Natural killer cell (primary cell): ENCODE measurements at places on chromosomes 1 and 21.

GRCh38 chr1:201084295-201084694 lies 27.9 kb downstream of the CACNA1S start:
- H3K4me3 ChIP-seq, result no peak overlapping the region
- no peak for DNase-seq
- no peak overlapping the region for H3K27ac ChIP-seq
- H3K4me1 ChIP-seq, result no peaks in the 10 kb centered on the region

- H3K4me1 ChIP-seq, result no peaks in the 10 kb centered on the region
- H3K4me3 ChIP-seq, result no peak overlapping the region
- no peaks in the 10 kb centered on the region for H3K36me3 ChIP-seq
- DNase-seq, result peak; percentile 34
These were observed 180.2 kb downstream of the NR5A2 start for GRCh38 chr1:200207711-200208126.

DNA sequence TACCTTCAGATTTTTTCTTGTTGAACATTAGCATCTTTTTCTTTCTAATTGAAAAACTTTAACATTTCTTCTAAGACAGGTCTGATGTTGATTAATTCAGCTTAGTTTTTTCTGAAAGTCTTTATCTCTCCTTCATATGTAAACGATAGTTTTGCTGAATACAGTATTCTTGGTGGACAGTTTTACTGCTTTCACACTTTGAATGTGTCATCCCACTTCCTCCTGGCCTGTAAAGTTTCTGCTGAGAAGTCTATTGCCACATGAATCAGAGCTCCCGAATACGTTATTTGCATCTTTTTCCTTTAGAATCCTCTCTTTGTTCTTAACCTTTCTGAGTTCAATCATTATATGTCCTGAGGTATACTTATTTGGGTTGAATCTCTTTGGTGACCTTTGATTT lies 344.2 kb downstream of the OLFM3 start:
- no peak overlapping the region for H3K27ac ChIP-seq
- no peak for DNase-seq
- no peaks in the 10 kb centered on the region for H3K27me3 ChIP-seq
- no peaks in the 10 kb centered on the region for H3K4me1 ChIP-seq
- H3K4me3 ChIP-seq, result no peak overlapping the region
- no peaks in the 10 kb centered on the region for H3K36me3 ChIP-seq

- DNase-seq, result no peak
- no peak overlapping the region for H3K27ac ChIP-seq
- H3K4me1 ChIP-seq, result no peaks in the 10 kb centered on the region
- H3K4me3 ChIP-seq, result no peak overlapping the region
- H3K27me3 ChIP-seq, result no peaks in the 10 kb centered on the region
- no peaks in the 10 kb centered on the region for H3K36me3 ChIP-seq
These were observed 7.7 kb downstream of the IFNLR1 start for GRCh38 chr1:24179251-24179840.

GRCh38 chr1:94463765-94464330 lies 45.7 kb downstream of the ABCD3 start:
- no peak for DNase-seq
- no peaks in the 10 kb centered on the region for H3K4me1 ChIP-seq
- H3K27ac ChIP-seq, result no peak overlapping the region

GRCh38 chr1:15146971-15147376 lies 6.6 kb upstream of the TMEM51 start:
- H3K4me3 ChIP-seq, result no peak overlapping the region
- H3K27ac ChIP-seq, result no peak overlapping the region
- H3K4me1 ChIP-seq, result peaks cover under 1% of the 10 kb centered on the region
- no peak for DNase-seq
- no peaks in the 10 kb centered on the region for H3K36me3 ChIP-seq
- peaks cover 6% of the 10 kb centered on the region for H3K27me3 ChIP-seq

- DNase-seq, result no peak
- no peaks in the 10 kb centered on the region for H3K4me1 ChIP-seq
- no peak overlapping the region for H3K4me3 ChIP-seq
- no peaks in the 10 kb centered on the region for H3K36me3 ChIP-seq
- H3K27me3 ChIP-seq, result no peaks in the 10 kb centered on the region
These were observed 113.9 kb downstream of the GRIK1 start for GRCh38 chr21:29825936-29826335.

DNA sequence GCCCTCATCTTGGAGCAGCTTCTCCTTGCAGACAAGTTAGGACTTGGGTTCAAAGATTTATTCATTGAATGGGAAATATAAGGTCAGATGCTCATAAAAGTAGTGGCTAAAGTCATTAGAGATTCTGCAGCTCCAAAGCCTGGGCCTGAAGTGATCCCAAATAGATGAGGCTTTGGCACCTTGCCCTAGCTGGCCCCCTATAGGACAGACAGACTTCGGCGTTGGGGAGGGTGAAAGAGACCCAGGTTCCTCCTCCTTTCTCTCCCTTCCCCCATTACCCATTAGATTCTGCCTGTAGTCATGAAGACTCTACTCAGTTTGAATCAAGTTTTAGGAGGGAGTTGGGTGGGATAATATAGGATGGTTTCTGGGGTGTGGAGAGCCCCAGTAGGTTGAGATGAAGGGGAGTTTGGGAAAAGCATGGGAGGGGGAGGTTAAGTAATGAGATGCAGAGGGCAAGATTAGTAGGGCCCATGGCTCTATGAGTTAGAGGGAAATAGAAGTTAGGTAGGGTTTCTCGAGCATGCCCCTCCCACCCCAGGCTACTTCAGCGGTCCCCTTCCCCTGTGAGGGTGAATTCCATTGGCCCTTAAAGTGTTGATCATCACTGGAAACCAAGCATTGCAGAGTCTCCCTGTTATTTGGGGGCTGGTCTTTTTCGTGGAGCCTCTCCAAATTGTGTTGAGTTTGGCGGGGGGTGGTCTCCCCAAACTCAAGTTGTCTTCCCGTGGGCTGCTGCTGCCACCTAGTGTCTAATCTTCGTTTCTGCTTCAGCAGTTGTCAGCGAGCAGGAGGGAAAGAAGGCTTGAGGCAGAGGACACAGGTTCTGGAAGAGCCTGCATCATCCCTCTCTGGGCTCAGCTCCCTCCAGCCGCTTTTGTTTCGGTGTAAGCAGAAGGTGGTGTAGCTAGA lies 2.1 kb upstream of the AHDC1 start:
- peaks cover 2% of the 10 kb centered on the region for H3K36me3 ChIP-seq
- no peaks in the 10 kb centered on the region for H3K27me3 ChIP-seq
- H3K4me3 ChIP-seq, result no peak overlapping the region
- DNase-seq, result no peak
- H3K27ac ChIP-seq, result peak overlapping the region; percentile 62

DNA sequence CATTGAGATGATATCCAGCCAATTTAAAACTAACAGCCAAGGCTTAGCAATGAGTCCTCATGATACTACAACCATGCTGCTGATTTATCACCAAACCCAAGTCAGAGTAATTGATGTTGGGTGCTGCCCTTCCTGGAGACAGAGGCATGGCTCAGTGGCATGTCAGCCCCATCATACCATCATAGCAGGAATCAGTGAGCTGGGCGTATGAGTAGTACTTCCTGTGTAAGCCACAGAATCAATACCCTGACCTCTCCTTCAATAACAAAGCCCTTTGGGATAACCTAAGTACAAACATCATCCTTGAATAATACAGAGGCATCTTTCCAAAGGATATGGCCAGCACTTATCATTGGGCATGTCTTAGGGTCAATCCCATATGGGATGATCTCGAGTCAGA lies 3.0 kb upstream of the LCE1E start:
- no peaks in the 10 kb centered on the region for H3K27me3 ChIP-seq
- no peak overlapping the region for H3K4me3 ChIP-seq
- H3K36me3 ChIP-seq, result no peaks in the 10 kb centered on the region
- no peak overlapping the region for H3K27ac ChIP-seq
- no peak for DNase-seq

DNA sequence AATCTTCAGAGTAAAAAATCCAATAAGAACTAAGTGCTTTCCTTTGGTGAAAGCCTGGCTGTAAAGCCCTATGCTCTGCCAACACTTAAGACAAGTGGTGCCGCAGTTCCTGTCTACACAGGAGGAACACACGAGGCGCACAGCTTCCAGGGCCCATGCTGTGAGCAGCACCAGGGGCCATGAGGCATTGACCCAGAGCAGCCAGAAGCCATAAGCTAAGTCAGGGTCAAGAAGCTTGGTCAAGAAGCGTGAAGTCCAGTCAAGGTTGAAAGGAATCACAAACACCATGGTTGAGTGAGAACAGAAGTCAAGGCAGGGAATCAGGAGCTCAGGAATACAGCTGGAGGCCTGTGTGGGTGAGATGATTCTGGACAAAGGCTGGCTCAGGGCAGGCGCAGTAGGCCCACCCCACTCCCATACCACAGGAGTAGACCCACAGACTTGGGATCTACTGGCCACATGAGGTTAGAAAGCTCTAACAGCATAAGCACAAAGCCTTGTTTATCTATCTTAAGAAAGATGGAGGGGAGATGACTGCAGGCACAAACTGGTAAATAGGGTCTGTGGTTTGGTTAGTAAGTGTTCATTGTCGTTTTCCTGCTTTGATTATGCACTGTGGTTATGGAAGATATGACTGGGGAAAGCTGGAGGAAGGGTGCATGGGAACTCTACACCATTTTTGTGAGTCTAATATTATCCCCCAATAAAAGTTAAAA lies 42.9 kb upstream of the RCAN3 start:
- peaks cover 62% of the 10 kb centered on the region for H3K36me3 ChIP-seq
- no peak overlapping the region for H3K4me3 ChIP-seq
- DNase-seq, result no peak
- no peaks in the 10 kb centered on the region for H3K4me1 ChIP-seq
- H3K27me3 ChIP-seq, result no peaks in the 10 kb centered on the region

GRCh38 chr1:45014321-45015028 lies 2.4 kb downstream of the UROD start:
- peaks cover 34% of the 10 kb centered on the region for H3K4me1 ChIP-seq
- DNase-seq, result peak; percentile 67
- H3K27ac ChIP-seq, result no peak overlapping the region
- no peaks in the 10 kb centered on the region for H3K27me3 ChIP-seq

DNA sequence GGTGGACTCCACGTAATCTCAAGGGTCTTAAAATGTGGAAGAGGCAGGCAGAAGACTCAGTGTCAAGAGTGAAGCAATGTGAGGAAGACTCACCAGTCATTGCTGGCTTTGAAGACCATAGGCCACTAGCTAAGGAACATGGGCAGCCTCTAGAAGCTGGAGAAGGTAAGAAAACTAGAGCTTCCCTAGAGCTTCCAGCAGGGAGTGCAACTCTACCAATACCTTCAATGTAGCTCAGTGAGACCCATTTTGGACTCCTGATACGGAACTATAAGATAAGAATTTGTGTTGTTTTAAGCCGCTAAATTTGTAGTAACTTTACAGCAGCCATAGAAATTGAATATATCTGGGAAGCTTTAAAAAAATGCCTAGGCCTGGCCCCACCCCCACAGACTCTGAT lies 18.9 kb downstream of the METTL13 start:
- DNase-seq, result no peak
- H3K4me3 ChIP-seq, result no peak overlapping the region
- H3K36me3 ChIP-seq, result peaks cover 27% of the 10 kb centered on the region
- H3K4me1 ChIP-seq, result peaks cover 5% of the 10 kb centered on the region

GRCh38 chr1:5814046-5814619 lies 178.1 kb downstream of the NPHP4 start:
- H3K4me1 ChIP-seq, result no peaks in the 10 kb centered on the region
- no peaks in the 10 kb centered on the region for H3K36me3 ChIP-seq
- H3K27ac ChIP-seq, result no peak overlapping the region
- no peaks in the 10 kb centered on the region for H3K27me3 ChIP-seq

DNA sequence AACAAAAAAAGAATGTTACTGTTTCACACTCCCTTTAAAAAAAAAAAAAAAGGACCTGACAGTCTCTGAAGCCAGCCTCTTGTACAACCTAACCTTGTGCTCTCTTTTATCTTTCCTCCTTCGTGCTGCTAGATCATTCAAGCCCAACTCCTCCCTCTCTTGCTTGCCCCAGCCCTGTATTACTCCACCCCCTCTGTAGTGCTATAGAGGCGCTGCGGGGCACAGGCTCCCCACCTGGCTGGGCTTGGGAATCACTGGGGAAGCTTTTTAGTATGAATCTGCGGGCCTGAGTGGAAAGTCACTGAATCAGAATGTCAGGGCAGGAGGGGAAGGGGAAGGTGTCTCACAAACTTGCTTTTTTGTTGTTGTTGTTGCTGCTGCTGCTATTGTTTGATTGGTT lies 383.7 kb upstream of the CAMK1G start:
- H3K36me3 ChIP-seq, result no peaks in the 10 kb centered on the region
- no peaks in the 10 kb centered on the region for H3K27me3 ChIP-seq
- no peaks in the 10 kb centered on the region for H3K4me1 ChIP-seq
